ENCODE measurements at places on chromosomes 1 and 21.
A peak's percentile ranks its signal among the peaks of the same experiment; 100 is the strongest.

GRCh38 chr1:184625271-184625670 lies 129.4 kb downstream of the EDEM3 start:
- DNase-seq, result no peak

DNA sequence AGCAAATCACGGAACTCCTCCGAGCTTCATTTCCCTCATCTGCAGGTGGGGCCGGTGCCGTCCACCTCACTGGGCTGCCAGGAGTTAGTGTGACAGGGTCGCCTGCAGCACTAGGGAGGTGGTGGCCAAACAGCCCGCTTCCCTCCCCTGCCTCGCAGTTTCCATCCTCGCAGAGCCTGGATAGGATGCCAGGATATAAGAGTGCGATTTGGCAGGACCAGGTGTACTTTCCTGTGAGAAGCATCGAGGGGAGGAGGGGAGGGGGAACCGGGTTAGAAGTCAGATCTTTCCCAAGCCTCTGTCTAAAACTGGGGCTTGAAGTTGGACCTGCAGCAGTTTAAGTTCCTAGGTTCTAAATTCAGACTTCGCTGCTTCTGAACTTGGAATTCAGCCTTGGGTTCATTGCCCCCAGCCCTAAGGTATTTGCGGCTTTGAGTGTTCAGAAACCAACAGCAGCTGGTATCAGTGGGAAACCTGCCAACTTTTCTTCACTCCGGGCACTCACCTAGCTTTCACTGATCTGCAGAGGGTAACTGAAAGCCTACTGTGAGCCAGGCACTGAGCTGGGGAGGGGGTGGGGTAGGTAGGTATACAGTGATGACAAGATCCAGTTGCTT lies 1.7 kb upstream of the JUN start:
- peak; percentile 47 for DNase-seq

GRCh38 chr1:67814121-67814772 lies 19.0 kb downstream of the GNG12 start:
- DNase-seq, result no peak

- DNase-seq, result peak; percentile 4
Observed at GRCh38 chr1:201946224-201946908, at the start of gene LMOD1. Gene LMOD1, minus strand, starts transcription at chr1:201946548. Its CDS starts 208 bp downstream, at chr1:201946340.

DNA sequence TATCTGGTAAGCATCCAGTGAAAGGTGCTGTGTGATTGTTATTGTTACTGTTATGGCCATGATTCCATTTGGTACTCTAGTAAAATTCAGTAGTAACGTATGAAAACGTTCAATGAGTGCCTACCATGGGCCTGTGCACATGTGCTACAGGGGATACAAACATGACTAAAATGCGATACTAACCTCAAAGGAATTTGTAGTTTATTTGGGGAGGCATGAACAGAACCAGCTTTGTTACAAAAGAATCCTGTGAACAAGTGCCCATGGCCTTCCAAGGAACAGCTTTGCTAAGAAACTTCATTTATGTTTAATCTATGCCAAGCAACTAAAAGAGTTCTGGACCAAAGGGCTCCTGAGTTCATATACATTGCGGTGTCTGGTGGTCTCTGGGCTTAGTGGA lies 28.7 kb downstream of the PTGFR start:
- no peak for DNase-seq

All from CD4-positive, alpha-beta T cell treated with Interleukin-6 at 100 ng/mL for 8 hours (primary cell).